ENCODE measurements at places on chromosomes 3 and 15. TPM values are rescaled to one million over a fixed set of nuclear protein-coding genes. Genes with fewer than 3 reads are reported as not detected.

PAQR9 gene
- total RNA-seq = not detected

- H3K4me3 ChIP-seq = no peak overlapping the region
- no peak for DNase-seq
- no peaks in the 10 kb centered on the region for H3K4me1 ChIP-seq
- no peak overlapping the region for H3K27ac ChIP-seq
- no peaks in the 10 kb centered on the region for H3K27me3 ChIP-seq
Measured at GRCh38 chr15:101540480-101541239, 51.2 kb upstream of the PCSK6 start.

GRCh38 chr3:185717627-185718402 lies 107.0 kb downstream of the IGF2BP2 start:
- H3K4me1 ChIP-seq = no peaks in the 10 kb centered on the region
- no peak overlapping the region for H3K4me3 ChIP-seq
- no peak overlapping the region for H3K27ac ChIP-seq
- no peaks in the 10 kb centered on the region for H3K27me3 ChIP-seq
- H3K36me3 ChIP-seq = no peaks in the 10 kb centered on the region

GOLIM4 gene
- 35.9 TPM for total RNA-seq

- DNase-seq = no peak
- H3K4me1 ChIP-seq = no peaks in the 10 kb centered on the region
- no peaks in the 10 kb centered on the region for H3K27me3 ChIP-seq
- no peak overlapping the region for H3K4me3 ChIP-seq
- H3K36me3 ChIP-seq = no peaks in the 10 kb centered on the region
Measured at GRCh38 chr3:194069421-194070219, 66.3 kb upstream of the HES1 start.

GRCh38 chr3:165217739-165218138 lies 21.6 kb upstream of the SLITRK3 start:
- no peak for DNase-seq
- no peak overlapping the region for H3K27ac ChIP-seq
- no peaks in the 10 kb centered on the region for H3K27me3 ChIP-seq
- H3K4me3 ChIP-seq = no peak overlapping the region
- H3K36me3 ChIP-seq = no peaks in the 10 kb centered on the region

- H3K27me3 ChIP-seq = no peaks in the 10 kb centered on the region
- no peak for DNase-seq
- no peak overlapping the region for H3K4me3 ChIP-seq
- H3K36me3 ChIP-seq = no peaks in the 10 kb centered on the region
- no peaks in the 10 kb centered on the region for H3K4me1 ChIP-seq
- no peak overlapping the region for H3K27ac ChIP-seq
Measured at GRCh38 chr3:38984731-38985130, 67.0 kb downstream of the SCN11A start.

MB21D2 gene
- 6.3 TPM for total RNA-seq
